ENCODE measurements at places on chromosomes 4 and X.

DNA sequence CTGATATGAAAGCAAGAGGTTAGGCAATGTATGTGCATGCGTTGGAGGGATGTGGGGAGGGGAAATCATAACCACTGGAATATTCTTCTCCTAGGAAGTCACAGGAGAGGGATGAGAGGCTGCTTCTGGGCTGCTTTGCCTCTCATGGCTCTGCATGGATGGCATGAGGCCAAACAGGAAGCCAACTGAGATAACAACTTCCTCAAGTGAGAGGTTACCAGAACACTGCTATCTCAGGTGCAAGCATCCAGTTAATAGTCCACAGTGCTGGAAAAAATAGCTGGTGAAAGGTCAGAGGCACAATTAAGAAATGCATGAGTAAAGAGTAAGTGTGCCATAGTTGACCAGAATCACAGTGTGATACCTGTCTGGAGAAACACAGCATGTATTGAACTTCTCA is 113.3 kb downstream of the ELOVL6 start:
- DNase-seq: peak; percentile 35

- peak; percentile 62 for DNase-seq
These were observed 28.8 kb upstream of the PCSK1N start for GRCh38 chrX:48864210-48864609.

DNA sequence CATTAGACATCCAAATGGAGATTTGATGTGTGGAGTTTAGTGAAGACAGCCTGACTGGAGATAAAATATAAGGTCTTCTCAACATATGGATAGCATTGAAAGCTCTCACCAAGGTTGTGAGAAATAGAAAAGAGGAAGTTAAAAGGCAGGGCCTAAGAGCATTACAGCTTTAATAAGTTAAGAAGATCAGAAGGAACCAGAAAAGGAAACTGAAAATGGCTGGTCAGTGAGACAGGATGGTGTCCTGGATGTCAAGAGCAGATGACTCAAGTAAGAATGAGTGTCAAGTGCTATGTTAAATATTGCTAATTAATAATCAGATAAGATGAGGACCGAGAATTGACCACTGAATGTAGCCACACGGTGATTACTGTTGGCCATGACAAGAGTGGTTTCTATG is 642.9 kb downstream of the STPG2 start:
- no peak for DNase-seq

- DNase-seq: no peak
These were observed 90.7 kb upstream of the IGFBP7 start for GRCh38 chr4:57200799-57201327.

GRCh38 chr4:78297116-78297800 is 240.1 kb downstream of the FRAS1 start:
- peak; percentile 15 for DNase-seq

GRCh38 chr4:23614284-23614892 is 275.5 kb downstream of the PPARGC1A start:
- DNase-seq: peak; percentile 1

- no peak for DNase-seq
These were observed 154.1 kb upstream of the CXCL13 start for GRCh38 chr4:77451530-77451929.

Measured in IMR-90 (cell line).